ENCODE measurements at places on chromosomes 1 and 21. TPM values are rescaled to one million over a fixed set of nuclear protein-coding genes. Genes with fewer than 3 reads are reported as not detected.
A peak's percentile ranks its signal among the peaks of the same experiment; 100 is the strongest.

DNA sequence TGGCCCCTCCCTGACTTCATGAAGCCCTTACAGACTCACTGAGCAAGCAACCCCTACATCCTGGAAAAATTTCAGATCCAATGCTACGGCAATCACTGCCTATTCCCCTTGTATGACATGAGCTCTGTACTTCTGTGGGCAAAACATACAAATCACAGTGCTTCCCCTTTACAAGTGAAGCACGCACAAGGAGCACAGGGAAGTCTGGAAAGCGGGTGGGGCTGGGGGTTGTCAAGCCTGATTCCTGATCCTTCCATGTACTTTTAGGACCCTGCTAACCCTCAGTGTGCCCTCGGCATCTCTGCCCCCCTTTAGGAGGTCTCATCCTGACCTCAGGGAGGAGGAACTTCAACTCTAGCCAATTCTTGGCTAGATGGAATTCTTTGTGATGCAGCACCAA is 405.7 kb upstream of the POU3F1 start:
- no peak overlapping the region for H3K27ac ChIP-seq
- H3K27me3 ChIP-seq = peaks cover 47% of the 10 kb centered on the region
- H3K4me3 ChIP-seq = no peak overlapping the region
- ATAC-seq = no peak

Gene APP
- 724 TPM for total RNA-seq

Gene PDC
- total RNA-seq = not detected

DNA sequence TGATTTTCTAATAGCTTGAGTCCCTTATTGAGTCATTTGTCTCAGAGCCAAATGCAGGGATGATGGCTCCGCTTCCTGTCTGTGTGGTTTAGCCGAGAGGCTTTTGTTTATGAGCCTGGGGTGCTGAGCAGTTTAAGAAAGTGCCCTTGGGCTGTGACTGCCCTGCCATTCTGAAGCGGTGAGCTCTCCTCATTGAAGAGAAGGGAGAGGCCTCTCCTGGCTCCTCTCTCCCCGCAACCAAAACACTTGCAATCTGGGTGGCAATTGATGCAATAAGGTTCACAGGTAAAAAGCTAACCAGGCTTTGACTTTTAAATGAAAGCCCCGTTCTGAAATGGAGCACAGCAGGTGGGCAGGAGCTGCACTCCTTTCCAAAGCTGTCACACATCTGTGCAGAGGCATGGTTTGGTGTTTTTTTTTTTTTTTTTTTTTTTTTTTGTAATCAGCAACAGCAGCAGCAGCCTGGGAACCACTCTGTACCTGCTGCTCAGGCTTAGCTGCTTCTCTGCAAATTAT is 403.7 kb downstream of the SIPA1L2 start:
- H3K4me3 ChIP-seq = no peak overlapping the region
- H3K4me1 ChIP-seq = no peaks in the 10 kb centered on the region
- H3K27ac ChIP-seq = no peak overlapping the region
- H3K36me3 ChIP-seq = no peaks in the 10 kb centered on the region

Gene OPRD1
- total RNA-seq = not detected

Gene S100A9
- total RNA-seq = 272 TPM

Gene CDK18
- total RNA-seq = 6.5 TPM

GRCh38 chr1:100622037-100622436 is 84.1 kb downstream of the GPR88 start:
- H3K27me3 ChIP-seq = no peaks in the 10 kb centered on the region
- H3K4me3 ChIP-seq = no peak overlapping the region
- no peaks in the 10 kb centered on the region for H3K36me3 ChIP-seq
- H3K4me1 ChIP-seq = no peaks in the 10 kb centered on the region
- no peak overlapping the region for H3K27ac ChIP-seq
- peak; percentile 63 for ATAC-seq

- H3K4me3 ChIP-seq = no peak overlapping the region
- ATAC-seq = no peak
- H3K27ac ChIP-seq = no peak overlapping the region
Observed at GRCh38 chr1:7187112-7187493, 401.8 kb downstream of the CAMTA1 start.

Gene SH2D2A
- total RNA-seq = 0.94 TPM

GRCh38 chr1:114632427-114632826 is 37.4 kb downstream of the DENND2C start:
- H3K36me3 ChIP-seq = no peaks in the 10 kb centered on the region
- H3K4me1 ChIP-seq = no peaks in the 10 kb centered on the region
- no peak for ATAC-seq
- no peak overlapping the region for H3K4me3 ChIP-seq

- ATAC-seq = no peak
- H3K27me3 ChIP-seq = peaks cover 37% of the 10 kb centered on the region
- H3K4me1 ChIP-seq = no peaks in the 10 kb centered on the region
- H3K27ac ChIP-seq = no peak overlapping the region
- H3K36me3 ChIP-seq = peaks cover 48% of the 10 kb centered on the region
Observed at GRCh38 chr1:156246241-156246780, 1.5 kb downstream of the PAQR6 start.

DNA sequence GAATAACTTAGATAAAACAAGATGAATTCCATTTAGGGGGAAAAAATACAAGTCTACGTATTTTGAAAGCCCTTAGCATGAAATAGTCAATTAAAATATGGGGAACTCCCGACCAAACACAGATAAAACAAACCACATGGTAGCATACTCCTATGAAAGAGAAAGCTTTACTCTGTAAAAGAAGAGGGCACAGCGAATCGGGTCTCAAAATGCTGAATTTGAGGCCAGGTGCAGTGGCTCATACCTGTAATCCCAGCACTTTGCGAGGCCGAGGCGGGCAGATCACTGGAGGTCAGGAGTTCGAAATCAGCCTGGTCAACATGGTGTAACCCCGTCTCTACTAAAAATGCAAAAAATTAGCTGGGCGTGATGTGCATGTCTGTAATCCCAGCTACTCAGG is 116.9 kb upstream of the TIAM1 start:
- no peaks in the 10 kb centered on the region for H3K36me3 ChIP-seq
- H3K27me3 ChIP-seq = no peaks in the 10 kb centered on the region
- no peak for ATAC-seq
- no peak overlapping the region for H3K4me3 ChIP-seq
- no peak overlapping the region for H3K27ac ChIP-seq

- H3K4me1 ChIP-seq = no peaks in the 10 kb centered on the region
- no peak overlapping the region for H3K27ac ChIP-seq
Observed at GRCh38 chr21:34215911-34216717, 142.7 kb downstream of the MRPS6 start.

- H3K27ac ChIP-seq = no peak overlapping the region
- no peak for ATAC-seq
- H3K27me3 ChIP-seq = no peaks in the 10 kb centered on the region
- H3K4me3 ChIP-seq = no peak overlapping the region
- H3K4me1 ChIP-seq = peaks cover 17% of the 10 kb centered on the region
Observed at GRCh38 chr1:19066248-19066873, 109.9 kb upstream of the IFFO2 start.

- H3K36me3 ChIP-seq = no peaks in the 10 kb centered on the region
- peaks cover 34% of the 10 kb centered on the region for H3K4me1 ChIP-seq
- no peaks in the 10 kb centered on the region for H3K27me3 ChIP-seq
- no peak overlapping the region for H3K27ac ChIP-seq
Observed at GRCh38 chr1:237108297-237109040, 66.5 kb downstream of the RYR2 start.

Gene OR2T11
- not detected for total RNA-seq

- H3K36me3 ChIP-seq = no peaks in the 10 kb centered on the region
- H3K4me3 ChIP-seq = no peak overlapping the region
- ATAC-seq = no peak
- H3K27me3 ChIP-seq = no peaks in the 10 kb centered on the region
- no peak overlapping the region for H3K27ac ChIP-seq
Observed at GRCh38 chr1:154186177-154186576, 5.7 kb downstream of the TPM3 start.

Gene GFI1
- total RNA-seq = 0.59 TPM

GRCh38 chr1:156551869-156552268 is 20.5 kb downstream of the IQGAP3 start:
- no peak for ATAC-seq
- H3K4me3 ChIP-seq = no peak overlapping the region
- no peaks in the 10 kb centered on the region for H3K4me1 ChIP-seq
- H3K36me3 ChIP-seq = no peaks in the 10 kb centered on the region
- no peaks in the 10 kb centered on the region for H3K27me3 ChIP-seq
- no peak overlapping the region for H3K27ac ChIP-seq

DNA sequence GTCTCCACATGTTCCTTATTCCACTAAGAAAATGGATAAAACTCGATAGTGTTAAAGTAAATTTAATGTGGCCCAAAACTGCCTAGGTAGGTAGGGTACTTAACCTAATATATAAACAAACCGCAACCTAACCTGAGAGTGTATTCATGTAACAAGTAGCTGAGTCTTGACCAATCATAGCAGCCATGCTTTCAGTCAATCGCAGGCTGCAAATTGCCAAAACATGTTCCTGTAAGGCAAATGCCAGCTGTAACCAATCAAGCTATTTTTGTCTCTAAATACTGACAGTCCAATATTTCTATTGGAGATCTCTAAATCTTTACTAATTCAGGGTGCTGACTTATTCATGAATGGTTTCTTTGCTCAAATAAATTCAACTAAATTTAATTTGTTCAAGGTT is 3.1 kb upstream of the HMGCS2 start:
- peaks cover 3% of the 10 kb centered on the region for H3K4me1 ChIP-seq
- no peak for ATAC-seq

Gene TRNP1
- 32.4 TPM for total RNA-seq

DNA sequence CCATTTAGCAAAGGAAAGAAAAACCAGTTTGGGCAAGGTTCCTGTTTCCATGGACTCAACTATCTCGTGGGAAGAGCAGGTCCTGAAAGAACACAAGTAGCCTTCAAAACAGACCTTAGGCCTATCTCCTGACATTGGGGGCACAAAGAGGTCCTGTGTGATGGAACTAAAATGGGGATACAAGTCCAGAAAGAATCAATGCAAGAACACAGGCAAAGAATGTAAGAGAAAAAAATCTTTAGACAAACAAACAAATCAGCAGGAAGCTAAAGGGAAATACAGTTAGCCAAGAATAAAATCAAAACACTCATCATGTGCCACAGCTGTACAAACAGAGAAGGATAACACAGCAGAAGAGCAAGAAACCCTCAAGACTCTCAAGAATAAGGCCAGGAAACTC is 28.2 kb downstream of the SLC30A10 start:
- no peaks in the 10 kb centered on the region for H3K36me3 ChIP-seq
- H3K27ac ChIP-seq = no peak overlapping the region
- H3K4me3 ChIP-seq = no peak overlapping the region
- no peaks in the 10 kb centered on the region for H3K27me3 ChIP-seq
- no peak for ATAC-seq

Gene RGS18
- 0.54 TPM for total RNA-seq

DNA sequence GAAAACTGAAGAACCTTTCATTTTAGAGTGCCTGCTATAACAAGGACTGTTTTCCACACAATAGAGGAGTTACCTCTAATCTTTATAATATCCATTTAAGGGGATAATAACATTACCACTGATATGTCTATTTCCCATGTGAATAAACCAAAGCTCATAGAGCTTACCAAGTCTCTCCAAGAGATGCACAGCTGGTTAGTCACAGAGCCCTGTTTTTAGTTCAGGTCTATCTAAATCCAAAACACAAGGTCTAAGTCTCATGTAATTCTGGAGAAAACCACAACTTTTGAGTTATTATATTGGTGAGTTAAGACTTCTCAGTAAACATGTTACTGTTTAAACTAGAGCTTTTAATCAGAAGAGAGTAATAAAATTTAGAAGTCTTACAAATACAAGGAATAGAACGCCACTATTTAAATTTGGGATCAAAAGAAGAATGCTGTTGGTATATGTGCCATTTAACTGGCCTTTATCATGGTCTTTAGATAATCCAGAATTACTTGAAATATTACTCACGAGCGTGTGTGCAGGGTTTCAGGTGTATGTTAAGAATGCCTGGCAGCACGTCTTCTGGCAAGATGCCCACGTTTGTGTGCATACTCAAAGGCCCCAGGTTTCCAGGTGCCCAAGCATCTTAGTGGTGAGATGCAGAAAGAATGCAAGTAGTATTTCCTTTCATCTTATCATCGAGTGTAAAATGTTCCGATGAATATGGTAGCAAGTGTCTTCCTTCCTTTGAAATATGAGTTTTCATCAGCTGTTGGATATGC is 190.6 kb downstream of the FMN2 start:
- no peak for ATAC-seq
- H3K4me1 ChIP-seq = no peaks in the 10 kb centered on the region
- H3K36me3 ChIP-seq = no peaks in the 10 kb centered on the region
- no peak overlapping the region for H3K4me3 ChIP-seq
- no peak overlapping the region for H3K27ac ChIP-seq
- H3K27me3 ChIP-seq = no peaks in the 10 kb centered on the region

DNA sequence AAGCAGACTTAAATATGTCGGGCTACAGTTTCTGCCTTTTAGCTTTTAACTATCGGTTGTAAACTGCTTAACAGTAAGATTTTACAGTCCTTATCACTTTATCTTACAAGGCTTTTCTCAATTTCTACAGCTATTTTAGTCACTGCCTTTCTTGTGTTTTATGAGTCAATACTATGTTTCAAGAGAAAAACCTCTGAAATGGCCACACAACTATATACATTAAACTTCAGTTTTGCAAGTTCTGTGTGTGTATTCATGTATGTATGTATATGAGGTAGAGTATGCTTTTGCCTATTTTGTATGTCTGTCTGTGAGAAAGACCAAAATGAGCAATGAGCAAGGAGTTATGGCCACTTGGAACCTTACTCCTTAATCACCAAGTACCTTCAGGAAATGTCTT is 169.8 kb downstream of the SYT2 start:
- no peaks in the 10 kb centered on the region for H3K36me3 ChIP-seq
- H3K27ac ChIP-seq = peak overlapping the region; percentile 100
- no peaks in the 10 kb centered on the region for H3K27me3 ChIP-seq
- peak overlapping the region; percentile 100 for H3K4me3 ChIP-seq

GRCh38 chr1:9807541-9807940 is 16.2 kb downstream of the CLSTN1 start:
- no peaks in the 10 kb centered on the region for H3K4me1 ChIP-seq
- no peak overlapping the region for H3K4me3 ChIP-seq
- H3K36me3 ChIP-seq = no peaks in the 10 kb centered on the region
- ATAC-seq = no peak
- H3K27me3 ChIP-seq = no peaks in the 10 kb centered on the region

DNA sequence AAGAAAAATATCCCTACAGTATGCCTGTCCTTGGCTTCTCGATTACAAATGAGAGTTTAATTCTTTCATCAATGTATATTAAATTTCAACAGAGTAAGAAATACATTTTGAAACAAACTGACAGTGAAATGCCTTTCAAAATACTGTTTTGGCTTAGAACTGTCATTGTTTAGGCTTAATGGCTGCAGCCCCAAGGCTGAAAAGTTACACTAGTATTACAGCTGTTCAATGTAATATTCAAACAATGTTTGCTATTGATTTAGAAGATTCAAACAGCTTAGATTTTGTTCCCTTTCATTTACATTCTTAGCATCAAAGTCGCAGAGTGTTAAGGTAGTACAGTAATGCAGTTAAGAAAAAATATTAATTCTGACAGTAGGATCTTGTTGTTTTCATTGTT is 882.9 kb upstream of the ADGRL2 start:
- H3K36me3 ChIP-seq = no peaks in the 10 kb centered on the region
- no peak overlapping the region for H3K4me3 ChIP-seq

Gene C2CD4D
- total RNA-seq = not detected

DNA sequence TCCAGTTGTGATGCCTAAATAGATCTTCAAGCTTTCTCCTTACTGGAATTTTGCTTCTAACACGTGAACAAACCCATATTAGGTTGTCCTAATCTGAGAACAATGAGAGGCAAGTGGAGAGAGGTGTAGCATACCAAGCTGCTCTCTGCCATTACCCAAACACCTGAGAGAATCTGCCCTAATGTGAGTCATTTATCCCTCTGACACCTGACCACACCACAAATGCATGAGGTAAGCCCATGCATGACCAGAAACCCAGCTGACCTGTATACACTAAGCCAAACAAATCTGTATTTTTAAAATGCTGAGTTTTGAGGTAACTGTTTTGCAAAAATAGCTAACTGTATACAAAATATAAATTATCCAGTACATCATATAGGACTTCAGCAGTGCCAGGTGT is 1458.1 kb upstream of the B3GALT2 start:
- H3K36me3 ChIP-seq = no peaks in the 10 kb centered on the region
- ATAC-seq = no peak
- no peak overlapping the region for H3K27ac ChIP-seq
- no peak overlapping the region for H3K4me3 ChIP-seq

Measured in gastroesophageal sphincter (tissue), 4 donors.